DMS79 treated with DMSO at 0.1 percent for 48 hours (cell line): ENCODE measurements at places on chromosomes 2 and 18.

DNA sequence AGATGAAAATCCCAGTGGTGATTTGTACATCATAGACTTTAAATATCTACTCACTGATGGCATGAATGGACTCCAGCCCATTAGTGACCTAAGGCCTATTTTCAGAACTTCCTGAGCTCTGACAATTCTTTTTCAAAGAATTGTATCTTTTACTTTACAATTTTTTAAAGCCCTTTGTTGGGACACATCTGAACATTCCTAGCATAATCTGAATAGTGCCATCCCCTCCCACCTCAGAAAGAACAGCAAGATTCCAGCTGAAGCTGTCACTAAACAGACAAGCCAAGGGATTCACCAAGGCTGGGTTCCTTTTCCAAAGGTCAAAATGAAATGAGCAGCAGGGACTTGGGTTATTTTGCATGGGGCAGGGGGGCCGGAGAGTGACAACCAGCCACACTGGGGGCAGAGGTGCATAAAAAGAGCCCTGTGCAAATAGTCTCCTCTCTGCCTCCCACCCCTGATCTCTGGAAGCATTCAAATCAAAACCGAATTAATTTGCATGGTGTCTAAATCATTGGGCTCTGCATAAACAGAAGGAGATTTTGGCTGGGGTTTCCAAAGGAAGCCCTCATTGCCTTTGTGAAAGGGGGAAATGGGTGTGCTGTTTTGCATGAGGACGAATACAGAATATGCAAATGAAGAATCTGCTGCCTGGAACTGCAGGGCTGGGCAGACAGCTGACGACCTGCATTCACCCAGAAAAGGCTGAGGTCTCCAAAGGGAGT lies 17.2 kb downstream of the EPHA4 start:
- no peak for DNase-seq

DNA sequence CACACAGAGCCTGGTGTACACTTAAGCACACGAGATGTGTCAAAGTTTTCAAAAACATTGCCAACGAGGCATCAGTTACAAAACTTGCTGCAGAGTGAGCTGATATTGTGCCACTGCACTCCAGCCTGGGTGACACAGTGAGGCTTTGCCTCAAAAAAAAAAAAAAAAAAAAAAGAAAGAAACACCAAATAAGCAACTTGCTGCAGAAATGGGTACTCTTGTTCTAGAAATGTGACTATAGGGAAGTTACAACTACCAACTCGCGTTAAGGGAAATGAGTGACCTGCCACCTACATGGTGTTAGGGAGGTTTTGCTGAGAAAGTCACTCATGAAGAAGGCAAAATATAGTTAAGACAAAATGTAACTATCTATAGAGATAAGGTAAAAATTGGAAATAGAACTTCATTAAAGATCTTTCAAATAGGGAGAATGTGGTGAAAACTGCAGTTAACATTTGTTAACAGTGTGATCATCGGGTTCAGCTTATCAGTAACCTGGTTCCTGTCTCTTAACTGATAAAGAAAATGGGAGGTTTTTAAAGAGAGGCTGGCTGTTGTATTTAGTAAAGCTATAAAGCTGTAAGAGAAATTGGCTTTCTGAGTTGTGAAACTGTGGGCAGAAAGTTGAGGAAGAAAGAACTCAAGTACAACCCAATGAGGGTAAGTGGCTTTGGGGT lies at the start of gene IL1RL1:
Gene IL1RL1, plus strand, starts transcription at position 600 of the 677 bp plus-strand sequence. CDS start 26,702 bp downstream, outside the sequence.
- no peak for DNase-seq

- DNase-seq = no peak
Measured at GRCh38 chr2:11514081-11514730, 19.6 kb upstream of the GREB1 start.

- no peak for DNase-seq
Measured at GRCh38 chr18:79687806-79688205, 8.2 kb downstream of the CTDP1 start.

DNA sequence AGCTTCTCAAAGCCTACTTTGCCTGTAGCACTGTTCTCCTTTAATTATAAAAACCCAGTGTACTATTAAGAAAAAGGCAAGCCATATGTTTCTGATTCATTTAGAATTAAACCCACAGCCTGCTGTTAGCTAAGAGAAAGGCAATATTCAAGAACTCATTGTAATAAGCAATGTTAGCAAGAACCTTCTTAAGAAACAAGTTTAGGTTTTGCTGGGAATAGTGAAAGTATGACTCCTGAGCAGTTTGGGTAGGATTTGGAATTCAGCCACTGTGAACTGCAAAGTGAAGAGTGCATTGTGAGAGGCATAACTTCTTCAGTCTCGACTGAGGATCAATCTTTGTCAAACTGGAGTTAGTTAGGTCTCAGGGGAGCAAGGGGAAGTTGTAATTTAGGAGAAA lies 206.5 kb upstream of the NT5C1B start:
- DNase-seq = no peak

GRCh38 chr18:58049000-58049688 lies 5.1 kb downstream of the NEDD4L start:
- DNase-seq = peak; percentile 86

DNA sequence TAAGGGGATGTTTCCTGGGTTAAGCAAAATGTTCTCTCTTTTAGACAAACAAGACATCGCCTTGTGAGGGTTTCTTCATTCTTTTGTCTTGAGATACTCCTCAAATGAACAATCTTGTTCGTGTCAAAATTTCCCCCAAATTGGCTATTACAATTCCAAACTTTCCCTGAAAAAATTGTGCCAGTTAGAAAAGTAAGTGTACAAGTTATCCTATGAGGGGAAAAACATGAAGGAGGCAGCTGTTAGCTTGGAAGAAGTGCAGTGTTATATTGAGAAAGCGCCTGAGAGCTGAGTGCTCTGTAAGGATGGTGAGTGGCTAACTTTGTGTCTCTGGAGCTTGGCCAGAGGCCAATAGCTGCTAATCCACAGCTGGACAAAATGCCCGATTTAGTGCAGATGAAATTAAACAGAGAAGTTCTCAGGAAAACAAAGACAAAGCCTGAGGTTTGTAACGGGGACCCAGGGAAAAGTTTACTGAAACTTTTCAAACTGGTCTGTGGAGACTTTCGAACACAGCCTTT lies 14.1 kb upstream of the PLEKHH2 start:
- no peak for DNase-seq

- DNase-seq = peak; percentile 74
Measured at GRCh38 chr18:57819671-57820460, 16.8 kb upstream of the ATP8B1 start.

GRCh38 chr2:486371-486770 lies 190.8 kb downstream of the TMEM18 start:
- DNase-seq = no peak

DNA sequence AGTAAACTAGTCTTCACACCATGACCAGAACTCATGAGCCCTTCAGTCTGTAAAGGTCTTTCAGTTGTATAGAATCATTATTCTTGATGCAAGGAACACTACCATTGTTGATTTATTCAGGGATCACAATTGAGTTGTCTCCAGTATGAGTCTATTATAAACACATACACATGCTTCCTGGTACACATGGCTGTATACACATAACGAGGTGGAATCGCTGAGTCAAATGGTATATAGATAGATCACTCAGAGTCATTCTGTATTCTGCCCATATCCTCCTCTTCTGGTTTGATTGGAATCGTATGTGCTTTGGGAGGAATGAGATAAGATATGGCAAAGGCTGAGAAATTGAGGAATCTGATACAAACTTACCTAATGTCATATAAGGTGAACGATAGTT lies 216.0 kb downstream of the UBE2E3 start:
- no peak for DNase-seq

DNA sequence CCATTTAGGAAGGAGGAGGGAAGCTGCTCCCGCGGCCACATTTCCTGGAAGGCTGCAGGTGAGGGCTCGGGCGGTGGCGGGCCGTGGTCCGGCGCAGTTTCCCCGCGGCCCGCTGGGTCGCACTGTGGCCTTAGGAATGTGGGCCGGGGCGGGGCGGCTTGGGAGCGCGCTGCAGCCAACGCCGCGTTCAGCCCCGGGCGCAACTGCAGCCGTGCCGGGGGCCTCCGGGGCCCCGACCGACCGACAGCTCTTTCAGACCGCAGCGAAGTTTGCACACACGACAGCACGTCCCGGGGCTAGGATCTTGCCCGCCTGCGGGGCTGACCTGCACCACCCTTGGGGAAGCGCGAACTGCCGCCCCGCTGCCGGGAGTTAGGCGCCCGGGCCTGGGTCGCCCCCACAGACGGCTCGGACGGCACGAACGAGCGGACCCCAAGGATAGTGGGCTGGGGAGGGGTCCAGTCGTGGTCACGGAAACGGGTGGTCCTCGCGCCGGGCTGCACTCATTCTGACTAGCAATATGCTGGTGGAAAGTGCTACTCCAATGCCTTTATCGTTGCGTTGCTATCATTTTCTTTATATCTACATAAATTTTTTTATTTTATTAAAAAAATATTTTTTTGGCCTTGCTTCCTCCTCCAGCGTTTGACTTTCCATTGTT lies 69.9 kb upstream of the DLX2 start:
- DNase-seq = peak; percentile 74

DNA sequence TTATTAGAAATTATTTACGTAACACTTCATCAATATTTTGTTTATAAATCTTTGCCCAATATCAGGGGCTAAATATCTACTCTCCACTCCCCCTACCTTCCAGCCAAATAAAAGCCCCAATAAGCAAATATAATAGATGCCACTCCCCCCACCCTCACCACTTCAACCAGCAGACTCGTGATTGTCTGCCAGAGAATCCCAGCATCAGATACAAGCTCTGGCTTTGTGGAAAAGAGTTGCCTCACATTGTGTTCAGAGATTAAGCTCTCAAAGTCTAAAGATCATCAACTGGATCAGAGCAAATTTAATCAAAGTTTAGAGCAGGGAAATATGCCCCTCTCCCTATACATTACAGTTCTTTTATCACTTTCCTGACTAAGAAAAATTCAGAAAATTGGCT lies 39.5 kb downstream of the AOX1 start:
- no peak for DNase-seq

DNA sequence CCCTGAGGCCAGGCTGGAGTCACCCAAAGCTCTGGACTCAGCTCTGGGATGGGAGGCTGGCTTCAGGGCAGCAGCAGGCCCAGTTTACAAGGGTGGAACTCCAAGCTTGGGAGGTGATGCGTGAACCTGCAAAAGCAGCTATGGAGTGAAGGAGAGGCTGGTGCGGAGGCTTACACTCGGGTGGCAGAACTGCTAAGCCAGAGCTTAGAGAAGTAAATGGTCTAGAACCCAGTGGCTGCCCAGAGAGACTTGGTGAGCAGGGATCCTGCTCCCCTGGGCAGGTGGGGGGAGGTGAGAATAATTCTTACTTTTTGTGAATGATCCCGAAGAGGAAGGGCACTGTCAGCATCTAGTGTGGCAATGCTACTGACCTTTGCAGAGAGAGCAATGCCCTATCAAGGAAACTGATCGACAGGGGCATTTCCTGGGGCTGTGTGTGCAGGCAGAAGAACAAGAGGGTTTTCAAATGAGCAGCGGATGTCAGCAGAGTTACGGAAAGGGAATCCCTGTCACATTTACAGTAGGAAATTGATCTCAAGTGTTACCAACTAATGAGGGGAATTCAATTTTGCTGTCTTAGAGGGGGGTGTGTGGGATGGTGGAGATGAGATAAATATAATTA lies 80.4 kb downstream of the TGFA start:
- DNase-seq = no peak

GRCh38 chr2:193482557-193482956 lies 1287.8 kb upstream of the TMEFF2 start:
- no peak for DNase-seq

DNA sequence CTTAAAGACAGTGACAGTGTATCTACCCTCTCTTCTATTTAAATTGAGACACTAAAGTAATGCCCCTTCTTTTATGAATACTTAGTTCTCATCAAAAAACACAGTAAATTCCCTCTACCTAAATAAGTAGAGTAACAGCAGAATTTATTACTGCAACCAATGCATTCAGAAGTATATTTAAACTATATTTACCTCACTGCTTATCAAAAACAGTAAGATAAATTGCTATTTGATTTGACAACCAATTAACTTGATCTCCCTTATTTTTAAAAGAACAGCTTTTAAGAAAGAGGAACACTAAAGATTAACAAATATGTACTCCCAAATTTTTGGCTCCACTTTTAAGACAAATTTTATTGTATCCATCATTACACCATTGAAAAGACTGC lies 4.8 kb downstream of the SATB2 start:
- no peak for DNase-seq

- DNase-seq = peak; percentile 71
Measured at GRCh38 chr2:133561045-133561852, 7.0 kb downstream of the NCKAP5 start.

GRCh38 chr18:40414155-40414754 lies 1540.8 kb upstream of the PIK3C3 start:
- peak; percentile 86 for DNase-seq

DNA sequence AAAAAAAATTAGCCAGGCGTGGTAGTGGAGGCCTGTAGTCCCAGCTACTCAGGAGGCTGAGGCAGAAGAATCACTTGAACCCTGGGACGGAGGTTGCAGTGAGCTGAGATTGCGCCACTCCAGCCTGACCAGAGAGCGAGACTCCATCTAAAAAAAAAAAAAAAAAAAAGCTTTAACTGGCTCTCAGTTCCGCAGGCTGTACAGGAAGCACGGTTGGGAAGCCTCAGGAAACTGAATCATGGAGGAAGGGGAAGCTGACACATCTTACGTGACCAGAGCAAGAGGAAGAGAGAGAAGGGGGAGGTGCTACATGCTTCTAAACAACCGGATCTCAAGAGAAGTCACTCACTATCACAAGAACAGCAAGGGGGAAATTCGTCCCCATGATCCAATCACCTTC lies 505.6 kb upstream of the SLC8A1 start:
- no peak for DNase-seq

DNA sequence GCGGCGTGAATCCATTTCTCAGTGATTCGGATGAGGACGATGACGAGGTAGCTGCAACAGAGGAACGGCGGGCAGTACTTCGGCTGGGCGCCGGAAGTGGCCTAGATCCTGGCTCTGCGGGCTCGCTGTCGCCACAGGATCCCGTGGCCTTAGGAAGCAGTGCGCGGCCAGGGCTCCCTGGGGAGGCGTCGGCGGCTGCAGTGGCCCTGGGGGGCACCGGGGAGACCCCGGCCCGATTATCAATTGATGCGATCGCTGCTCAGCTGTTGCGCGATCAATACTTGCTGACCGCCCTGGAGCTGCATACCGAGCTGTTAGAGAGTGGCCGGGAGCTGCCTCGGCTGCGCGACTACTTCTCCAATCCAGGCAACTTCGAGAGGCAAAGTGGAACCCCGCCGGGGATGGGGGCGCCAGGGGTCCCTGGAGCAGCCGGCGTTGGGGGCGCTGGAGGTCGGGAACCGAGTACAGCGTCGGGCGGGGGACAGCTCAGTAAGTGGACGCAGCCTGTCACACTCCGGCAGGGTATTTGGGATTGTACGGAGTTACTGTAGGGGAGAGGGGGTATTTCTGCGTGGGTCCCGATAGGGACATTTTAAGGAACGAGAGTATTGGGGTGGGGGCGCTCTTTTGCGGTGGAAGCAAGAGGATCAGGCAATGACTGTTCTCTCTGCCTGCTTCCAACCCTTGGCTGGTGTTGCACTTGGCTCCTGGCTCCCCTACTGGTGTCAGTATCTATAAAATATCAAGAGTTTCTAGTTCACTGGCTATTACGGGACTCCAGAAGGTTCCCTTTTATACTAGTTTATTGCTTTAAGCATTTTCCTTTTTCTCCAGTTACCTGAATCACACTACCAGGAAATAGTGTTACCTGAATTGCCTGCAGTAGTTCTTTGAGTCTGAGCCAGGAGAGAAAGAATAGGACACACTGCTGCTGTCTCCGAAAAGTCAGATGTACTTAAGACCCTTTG lies 772 bp downstream of the RELCH start:
- DNase-seq = peak; percentile 28
